Vagina (tissue), 2 donors: ENCODE measurements at places on chromosomes 16 and 17.

- no peak for DNase-seq
These were observed 25.8 kb downstream of the YPEL2 start for GRCh38 chr17:59357219-59357697.

- no peak for DNase-seq
These were observed 252.1 kb downstream of the PHKB start for GRCh38 chr16:47713225-47713595.

GRCh38 chr17:64447526-64447925 is 1.4 kb upstream of the MILR1 start:
- DNase-seq, result no peak

DNA sequence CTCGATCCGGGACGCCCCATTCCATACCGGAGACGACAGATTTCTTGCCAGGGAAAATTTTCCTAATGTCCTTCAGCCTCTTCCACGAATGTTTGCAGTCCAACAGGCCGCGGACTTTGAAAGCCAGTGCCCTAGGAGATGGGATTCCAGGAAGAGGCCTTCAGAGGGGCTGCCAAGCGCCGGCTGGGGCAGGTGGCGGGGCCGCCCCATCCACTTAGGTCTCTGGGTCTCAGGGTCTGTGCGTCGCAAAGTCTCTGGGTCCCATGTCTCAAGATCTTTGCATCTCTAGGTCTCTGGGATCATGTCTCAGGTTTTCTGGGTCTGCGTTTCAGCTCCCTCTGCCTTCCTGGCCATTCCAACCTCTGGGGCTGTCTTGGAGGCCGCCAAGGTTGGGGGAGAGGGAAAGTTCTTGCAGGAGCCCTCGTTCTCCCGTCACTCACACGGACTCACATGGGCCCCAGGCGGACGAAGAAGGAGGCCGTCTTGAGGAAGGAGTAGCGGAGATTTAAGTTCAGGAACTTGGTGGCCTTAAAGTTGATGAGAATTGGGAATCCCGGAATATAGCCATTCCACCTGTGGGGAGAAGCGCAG is 7.2 kb downstream of the ALOX12B start:
- DNase-seq, result no peak

GRCh38 chr17:67759355-67760171 is 41.8 kb downstream of the NOL11 start:
- no peak for DNase-seq

GRCh38 chr16:19776565-19776964 is 58.5 kb downstream of the IQCK start:
- no peak for DNase-seq

- DNase-seq, result no peak
These were observed 14.6 kb downstream of the FCSK start for GRCh38 chr16:70468776-70469525.

GRCh38 chr16:46828292-46828691 is 2.7 kb downstream of the C16orf87 start:
- no peak for DNase-seq

DNA sequence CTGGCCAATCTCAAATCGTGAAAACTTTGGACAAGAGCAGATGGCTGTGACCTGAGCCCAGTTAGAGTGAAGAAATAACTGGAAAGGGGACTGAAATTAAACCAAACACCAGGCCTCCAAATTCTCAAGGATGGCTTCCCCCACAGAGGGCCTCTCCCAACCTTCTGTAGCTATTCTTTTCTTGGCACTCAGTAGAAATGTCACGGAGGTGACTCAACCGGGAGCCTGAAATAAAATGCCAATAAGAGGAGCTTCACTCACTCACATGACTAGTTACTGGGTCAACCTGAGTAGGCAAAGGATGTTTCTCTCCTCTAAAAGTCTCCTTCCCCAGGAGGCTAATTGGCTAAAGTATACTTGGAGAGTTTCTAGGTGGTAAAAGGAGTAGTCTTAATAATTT is 230.7 kb downstream of the MAF start:
- DNase-seq, result no peak

DNA sequence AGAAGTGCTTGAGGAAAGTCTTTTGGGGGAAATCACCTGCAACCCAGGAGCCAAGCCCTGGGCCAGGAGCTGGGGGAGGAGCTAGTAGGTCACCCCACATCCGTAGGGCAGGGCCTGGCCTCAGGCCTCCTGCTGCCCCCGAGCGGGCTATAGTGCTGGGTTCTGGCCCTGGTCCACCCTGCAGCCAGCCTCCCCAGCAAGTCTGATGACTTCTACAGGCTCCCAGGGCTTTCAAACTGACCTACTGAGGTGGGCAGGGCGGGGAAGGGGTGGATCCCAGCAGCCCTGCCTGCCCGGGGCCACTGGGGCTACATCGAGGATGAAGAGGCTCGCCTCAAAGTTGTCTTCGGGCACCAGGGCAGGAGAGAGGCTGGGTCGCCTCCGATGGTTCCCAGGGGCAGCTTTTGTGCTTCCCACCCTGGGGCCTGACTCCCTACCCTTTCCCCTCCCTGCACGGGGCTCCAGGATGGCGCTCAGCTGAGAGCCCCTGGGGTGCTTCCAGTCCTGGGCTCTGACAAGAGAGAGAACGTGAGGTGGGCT is 5.0 kb downstream of the CENPX start:
- no peak for DNase-seq

DNA sequence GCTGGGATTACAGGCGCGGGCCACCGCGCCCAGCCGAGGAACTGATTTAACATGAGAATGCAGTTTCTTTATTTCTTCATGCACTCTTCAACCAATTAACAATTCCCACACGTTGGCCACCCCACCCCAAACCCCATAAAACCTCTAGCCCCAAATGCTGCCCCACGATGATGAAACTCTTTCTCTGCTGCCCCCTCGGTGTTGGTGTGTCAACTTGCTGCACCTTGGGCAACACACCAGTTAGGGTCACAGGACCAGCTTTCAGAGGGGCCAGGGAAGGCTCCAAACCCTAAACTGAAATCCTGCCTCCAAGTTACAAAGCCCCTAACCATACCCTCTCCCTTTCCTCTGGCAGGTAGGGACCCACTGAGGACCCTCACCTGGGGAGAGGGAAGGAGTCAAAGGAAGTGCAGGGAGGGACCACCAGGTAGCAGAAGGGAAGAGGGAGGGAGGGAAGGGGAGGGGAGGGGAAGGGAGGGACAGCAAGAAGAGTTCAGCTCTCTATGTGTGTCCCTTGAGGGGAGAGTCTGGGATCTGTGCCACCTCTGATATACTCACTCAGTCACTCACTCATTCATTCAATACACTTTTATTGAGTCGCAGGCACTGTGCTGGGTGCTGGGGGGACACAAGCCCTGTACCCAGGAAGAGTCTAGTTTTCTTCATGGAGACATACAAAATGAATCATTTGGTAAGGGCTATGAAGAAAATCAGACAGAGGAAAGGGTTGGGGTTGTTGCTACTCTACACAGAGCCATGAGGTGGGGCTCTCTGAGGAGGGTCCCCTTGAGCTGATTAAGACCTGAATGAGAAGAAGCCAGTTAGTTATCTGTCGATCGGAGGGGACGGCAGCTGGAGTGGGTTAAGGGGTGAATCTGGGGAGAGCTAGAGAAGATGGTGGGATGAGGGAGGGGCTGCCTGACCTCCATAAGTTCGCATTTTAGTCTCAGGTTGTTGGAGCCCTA is 3.9 kb downstream of the PLXDC1 start:
- no peak for DNase-seq

- DNase-seq, result no peak
These were observed 5.3 kb upstream of the ADAT1 start for GRCh38 chr16:75628351-75628750.

GRCh38 chr16:1929105-1929504 is 10.9 kb upstream of the HS3ST6 start:
- no peak for DNase-seq

GRCh38 chr17:10429421-10430045 is 7.8 kb upstream of the MYH8 start:
- no peak for DNase-seq

- no peak for DNase-seq
These were observed 4.2 kb downstream of the IRX3 start for GRCh38 chr16:54282202-54282927.

DNA sequence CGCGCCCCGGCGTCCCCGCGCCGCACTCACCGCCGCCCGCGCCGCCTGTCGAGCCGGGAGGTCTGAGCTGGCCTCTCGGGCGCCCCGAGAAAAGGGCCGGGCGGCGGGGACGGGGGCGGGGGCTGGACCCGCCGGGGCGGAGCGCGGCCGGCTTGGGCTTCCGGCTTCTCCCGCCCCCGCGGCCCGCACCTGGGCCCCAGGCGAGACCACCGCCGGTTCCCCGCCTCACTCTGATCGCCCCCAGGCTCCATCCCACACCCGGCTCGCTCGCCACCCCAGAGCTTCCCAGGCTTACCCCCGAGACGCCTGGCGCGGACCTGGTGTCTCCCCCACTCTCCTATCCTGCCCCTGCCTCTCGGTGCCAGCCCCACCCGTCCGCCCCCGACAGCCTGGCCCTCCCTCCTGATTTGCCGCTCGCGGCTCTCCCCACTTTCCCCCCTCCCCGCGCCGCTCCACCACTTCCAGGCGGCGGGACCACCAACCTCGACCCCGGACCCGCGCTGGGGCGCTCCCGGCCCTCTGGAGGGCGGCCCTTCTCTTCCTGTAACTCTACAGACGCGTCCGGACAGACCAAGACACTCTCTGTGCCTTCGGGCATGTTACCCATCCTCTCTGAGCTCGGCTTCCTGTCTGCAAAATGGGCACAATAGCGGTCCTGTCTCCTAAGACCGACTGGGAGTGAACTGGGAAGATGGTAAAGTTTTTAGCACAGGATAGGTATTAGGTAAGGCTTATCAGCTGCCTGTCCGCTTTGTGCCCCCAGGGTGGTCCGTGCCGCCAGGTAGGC is at the start of gene LITAF:
LITAF (minus strand) TSS at position 64 of the 787 bp plus-strand sequence. CDS start 30,189 bp downstream, outside the sequence.
- no peak for DNase-seq

- DNase-seq, result no peak
These were observed 13.3 kb upstream of the PMP22 start for GRCh38 chr17:15278380-15278779.

DNA sequence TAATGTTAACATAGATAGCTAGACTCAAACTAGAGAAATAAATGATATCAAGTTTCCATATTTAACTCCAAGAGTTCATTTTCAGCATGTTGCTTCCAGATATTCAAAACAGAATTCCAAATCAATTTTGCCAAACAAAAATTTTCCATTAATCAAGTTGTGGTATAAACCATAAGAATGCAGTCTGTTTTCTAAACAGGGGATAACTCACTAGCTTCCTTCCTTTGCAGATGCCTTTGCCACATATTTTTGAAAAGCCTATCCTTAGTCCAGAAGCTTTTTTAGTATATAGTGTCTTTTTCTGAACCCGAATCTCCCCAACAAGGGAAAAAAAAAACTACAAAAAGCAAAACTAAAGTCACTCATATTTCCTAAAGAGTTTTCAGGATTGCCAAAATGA is 61.5 kb downstream of the HELZ start:
- no peak for DNase-seq

GRCh38 chr16:52874042-52874441 is 178.7 kb downstream of the CHD9NB start:
- DNase-seq, result no peak

DNA sequence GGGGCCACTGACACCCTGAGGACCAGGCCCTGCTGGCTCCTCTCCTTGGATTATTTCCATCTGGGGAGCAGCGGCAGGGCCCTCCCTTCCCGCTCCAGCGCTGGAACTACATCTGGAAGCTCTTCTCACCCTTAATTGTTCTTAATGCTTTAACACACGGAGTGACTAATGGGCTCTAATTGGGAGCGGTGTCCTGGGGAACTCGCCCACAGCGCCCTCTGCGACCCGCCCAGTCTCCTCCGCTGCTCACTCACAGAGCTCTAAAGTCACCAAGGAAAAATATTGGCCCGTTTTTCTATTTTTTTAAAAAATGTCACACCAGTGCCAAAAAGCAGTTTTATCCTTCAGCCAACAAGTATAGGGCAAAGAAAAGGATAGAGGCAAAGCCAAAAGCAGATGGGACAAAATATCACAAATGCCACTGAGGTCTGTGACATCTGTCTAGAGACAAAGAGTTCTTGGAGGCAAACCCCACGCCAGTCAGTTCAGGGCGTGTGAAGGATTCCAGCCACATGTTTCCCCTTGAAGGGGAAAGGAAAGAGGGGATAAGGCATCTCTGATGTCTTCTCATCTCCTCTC is 134.7 kb downstream of the RBFOX3 start:
- DNase-seq, result no peak

DNA sequence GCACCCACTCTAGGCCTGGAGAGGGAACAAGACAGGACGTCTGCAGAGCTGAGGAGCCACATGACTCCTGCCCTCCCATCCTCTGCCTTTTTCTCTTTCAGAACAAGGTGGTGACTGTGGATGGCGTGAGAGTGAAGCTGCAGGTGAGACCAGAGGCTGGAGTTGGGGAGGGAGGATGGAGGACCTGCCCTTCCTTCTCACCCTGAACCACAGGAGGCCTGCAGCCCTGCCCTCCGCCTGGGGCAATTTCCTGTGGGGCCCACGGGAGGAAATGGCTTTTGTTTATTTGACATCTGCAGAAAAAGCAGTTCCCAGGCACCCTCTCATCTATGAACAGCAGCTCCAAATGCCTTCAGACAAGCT is 5.1 kb downstream of the RAB37 start:
- no peak for DNase-seq

DNA sequence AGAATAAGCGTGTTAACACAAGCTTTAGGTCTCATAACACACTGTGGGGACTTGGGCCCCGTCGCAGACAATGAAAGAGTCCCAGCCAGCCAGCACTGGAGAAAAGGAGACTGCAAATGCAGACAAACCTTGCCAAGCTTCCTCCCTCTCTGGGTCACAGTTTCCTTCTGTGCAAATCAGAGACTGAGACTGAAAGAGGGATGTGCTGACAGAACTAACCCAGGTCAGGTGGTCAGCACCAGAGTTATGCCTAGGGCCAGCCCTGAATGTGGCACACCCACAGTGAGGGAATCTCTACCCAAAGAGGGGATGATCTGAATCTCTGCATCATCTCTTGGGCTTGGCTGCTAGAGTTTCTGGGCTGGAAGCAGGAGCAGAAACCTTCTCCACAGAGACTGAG is 282.3 kb upstream of the CCL2 start:
- no peak for DNase-seq

- no peak for DNase-seq
These were observed 42.8 kb downstream of the MRC2 start for GRCh38 chr17:62670202-62670821.

DNA sequence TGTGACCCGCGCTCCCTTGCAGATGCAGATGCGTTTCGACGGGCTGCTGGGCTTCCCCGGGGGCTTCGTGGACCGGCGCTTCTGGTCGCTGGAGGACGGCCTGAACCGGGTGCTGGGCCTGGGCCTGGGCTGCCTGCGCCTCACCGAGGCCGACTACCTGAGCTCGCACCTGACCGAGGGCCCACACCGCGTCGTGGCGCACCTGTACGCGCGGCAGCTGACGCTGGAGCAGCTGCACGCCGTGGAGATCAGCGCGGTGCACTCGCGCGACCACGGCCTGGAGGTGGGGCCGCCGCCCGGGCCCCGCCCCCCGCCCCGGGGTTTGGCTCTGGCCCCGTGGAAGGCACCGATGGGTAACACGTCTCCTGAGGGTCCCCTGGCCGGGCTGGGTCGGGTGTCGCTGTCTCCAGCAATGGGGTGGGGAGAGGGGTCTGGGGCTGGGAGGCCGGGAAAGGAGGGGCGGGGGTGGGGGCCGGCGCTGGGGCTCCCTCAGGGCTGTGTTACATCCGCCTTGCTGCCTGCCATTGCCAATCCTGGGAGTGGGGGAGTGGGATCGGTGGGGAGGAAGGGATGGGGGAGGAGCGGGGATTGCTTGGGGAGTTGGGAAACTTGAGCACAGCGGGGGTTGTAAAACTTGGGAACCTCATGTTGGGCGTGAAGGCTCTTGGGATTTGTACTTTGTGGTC is 737 bp downstream of the NUDT16L1 start:
- no peak for DNase-seq
